Mucosa of gallbladder (tissue), 1 donor: ENCODE measurements at places on chromosomes 2 and 18.

- no peak for DNase-seq
Observed at GRCh38 chr18:33700513-33700976, 122.5 kb downstream of the ASXL3 start.

DNA sequence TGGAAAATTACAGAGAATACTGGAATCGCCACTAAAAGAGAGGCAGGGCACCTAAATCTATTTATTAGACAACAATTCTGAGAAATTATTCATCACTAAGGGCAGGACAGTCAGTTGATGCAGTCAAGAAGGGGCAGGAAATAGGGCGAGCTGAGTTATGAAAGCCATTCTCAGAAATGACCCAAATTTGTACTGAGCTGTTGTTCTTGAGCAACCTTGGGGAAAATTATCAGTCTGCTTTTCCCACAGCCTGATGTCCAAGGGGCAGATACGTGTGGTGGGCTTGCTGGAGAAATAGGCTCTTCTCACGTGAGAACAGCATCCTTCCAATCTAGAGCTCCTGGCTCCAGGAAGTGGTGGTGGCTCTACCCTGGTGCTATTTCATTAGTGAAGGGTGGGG lies 38.6 kb downstream of the STON1 start:
- no peak for DNase-seq

DNA sequence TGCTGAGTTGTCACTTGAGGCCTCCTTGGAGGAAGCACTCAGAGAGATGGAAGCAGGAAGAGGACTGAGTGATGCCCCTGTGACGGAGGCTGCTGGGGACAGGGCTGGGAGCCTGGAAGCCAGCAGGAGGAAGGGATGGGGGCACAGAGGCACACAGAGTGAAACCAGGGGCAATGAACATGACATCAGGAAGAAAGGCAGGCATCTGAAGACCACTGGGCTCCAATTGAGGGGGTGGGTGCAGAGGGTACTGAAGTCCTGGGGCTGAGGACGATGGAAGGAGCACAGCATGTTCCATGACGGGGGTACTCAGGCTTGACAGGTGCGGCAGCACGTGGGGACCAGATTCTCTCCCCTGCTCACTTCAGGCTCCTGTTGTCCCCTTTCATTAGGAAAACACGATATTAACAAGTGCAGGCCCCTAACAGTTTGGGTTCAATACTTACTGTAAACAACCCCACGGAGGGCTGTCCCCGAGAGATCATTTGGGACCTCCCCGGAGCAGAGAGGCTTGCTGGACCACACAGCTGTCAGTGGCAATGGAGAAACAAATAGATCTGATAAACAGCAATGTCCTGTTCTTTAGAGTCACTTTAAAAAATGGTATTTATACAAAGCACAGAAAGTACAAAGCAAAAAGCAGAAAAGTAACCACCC lies 8.7 kb downstream of the INPP5D start:
- DNase-seq, result no peak

DNA sequence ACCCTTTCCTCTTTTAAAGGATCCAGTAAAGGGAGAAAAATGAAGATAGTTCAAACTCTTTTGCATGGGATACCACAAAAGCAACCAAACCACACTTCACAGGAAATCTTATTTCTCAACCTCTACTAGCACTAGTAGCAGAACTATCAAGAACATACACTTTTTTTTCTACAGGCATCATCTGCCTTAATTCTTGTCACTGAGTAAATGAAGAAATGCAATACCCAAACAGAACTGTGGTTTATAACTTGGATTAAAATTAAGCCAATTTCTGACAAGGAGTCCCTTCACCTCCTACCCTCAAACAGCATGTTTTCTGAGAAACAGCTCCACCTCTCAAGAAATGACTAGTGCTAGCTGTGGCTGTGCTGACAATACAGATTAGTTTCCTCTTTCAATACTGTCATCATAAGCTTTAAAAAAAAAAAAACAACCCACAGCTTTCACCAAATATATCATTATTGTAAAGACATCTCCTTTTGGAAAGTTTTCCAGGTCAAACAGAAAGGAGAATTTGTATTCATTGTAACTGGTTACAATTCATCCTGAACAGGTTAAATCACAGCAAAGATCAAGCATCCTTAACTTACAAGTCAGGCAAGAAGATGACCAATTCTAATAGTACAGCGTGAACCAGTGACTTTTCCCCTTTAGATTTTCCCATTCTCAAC lies 44.4 kb downstream of the PTPN2 start:
- DNase-seq, result no peak

GRCh38 chr2:86468162-86469033 lies 27.2 kb downstream of the KDM3A start:
- DNase-seq, result no peak

DNA sequence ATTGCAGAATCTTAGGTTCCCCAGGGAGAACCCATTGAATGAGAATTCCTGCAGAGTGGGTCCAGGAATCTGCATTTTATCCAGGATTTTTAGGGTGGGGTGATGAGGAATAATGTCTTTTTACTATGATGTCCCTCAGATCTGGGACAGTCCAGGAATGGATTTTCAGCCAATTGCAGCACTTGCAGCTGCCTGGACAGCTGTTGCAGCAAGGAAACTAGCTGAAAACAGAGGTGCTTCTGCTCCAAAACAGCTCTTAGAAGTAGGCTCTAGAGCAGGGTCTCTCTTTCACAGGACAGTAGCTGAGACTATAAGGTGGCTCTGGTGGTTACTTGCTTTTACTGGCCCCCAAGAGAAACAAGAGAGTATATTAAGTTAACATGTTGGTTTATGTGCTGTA lies 9.1 kb downstream of the GLI2 start:
- DNase-seq, result no peak

- DNase-seq, result no peak
Observed at GRCh38 chr2:215692387-215693079, 256.7 kb upstream of the FN1 start.

DNA sequence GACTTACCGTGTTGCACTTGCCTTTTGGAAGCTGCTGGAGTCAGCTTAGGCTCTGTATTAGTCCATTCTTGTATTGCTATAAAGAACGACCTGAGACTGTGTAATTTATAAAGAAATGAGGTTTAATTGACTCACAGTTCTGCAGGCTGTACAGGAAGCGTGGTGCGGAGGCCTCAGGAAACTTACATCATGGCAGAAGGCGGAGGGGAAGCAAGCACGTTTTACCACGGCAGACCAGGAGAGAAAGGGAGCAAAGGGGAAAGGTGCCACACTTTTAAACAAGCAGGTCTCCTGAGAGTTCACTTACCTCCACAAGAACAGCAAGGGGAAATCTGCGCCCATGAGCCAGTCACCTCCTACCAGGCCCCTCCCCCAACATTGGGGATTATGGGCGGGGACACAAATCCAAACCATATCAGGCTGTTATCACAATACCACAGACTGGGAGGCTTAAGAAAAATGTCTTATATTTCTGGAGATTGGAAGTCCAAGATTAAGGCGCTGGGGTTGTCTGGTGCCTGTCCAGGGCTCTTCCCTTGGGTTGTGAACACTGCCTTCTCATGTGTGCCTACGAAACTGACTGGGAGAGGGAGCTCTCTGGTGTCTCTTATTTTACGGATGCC lies 3.6 kb upstream of the D2HGDH start:
- DNase-seq, result no peak

- DNase-seq, result no peak
Observed at GRCh38 chr2:60377825-60378224, 175.6 kb downstream of the BCL11A start.

DNA sequence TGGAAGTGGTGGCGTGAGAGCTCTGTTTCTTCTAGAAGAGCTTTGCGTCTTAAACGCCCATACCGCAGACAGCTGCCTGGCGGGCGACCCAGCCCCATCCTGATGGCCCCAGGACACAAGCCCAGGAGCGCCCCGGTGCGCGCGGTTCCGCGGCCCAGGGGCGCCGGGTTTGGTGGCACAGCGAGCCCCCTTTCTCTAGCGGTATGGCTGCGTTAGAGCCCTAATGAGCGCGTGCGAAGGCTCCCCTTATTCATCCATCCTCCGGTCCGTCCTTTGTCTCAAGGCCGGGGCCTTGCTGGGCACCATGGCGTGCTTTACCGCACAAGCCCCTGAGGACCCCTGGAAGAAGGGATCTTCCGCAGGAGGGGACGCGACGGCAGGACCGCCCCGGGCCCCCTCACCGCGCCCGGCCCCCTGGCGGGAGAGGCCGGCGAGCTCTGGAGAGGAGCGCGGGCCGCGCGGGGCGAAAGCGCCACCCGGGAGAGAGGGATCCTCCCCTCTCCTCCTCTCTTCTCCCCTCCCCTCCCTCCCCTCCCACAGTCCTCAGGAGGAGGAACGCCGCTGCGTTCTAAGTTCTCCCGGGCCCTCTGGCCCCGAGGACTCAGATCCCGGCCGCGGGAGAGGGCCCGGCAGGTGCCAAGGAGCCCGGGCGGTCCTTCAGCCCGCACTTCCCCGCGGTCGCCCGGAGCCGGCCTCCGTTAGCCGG lies 626 bp upstream of the SLC1A4 start:
- peak; percentile 69 for DNase-seq

- no peak for DNase-seq
Observed at GRCh38 chr2:11766016-11766415, 19.6 kb downstream of the LPIN1 start.

DNA sequence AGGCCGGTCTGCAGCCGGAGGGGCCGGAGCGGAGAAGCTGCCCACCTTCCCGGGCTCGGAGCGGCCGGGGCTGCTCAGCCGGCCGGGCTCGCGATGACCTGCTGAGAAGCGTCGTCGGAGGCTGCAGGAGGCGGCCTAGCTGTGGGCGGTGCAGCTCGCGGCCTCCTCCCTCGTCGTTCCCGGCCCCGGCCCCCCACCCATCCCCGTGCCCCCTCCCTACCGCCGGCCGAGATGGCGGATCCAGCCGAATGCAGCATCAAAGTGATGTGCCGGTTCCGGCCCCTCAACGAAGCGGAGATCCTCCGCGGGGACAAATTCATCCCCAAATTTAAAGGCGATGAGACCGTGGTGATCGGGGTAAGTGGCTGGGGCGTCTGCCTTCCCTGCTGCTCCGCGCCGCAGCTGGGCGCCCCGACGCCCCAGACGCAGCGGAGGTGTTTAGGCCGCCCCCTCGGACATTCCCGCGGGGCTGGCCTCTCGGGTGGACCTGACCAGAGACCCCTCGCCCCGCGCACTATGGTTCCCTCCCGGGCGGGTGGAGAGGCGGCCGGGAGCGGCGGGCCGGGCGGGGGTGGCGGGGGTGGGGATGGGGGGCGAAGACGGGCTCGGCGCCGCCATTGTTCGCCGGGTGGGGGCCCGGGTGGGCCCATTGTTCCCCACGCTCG lies 492 bp downstream of the KIF5C start:
- no peak for DNase-seq

DNA sequence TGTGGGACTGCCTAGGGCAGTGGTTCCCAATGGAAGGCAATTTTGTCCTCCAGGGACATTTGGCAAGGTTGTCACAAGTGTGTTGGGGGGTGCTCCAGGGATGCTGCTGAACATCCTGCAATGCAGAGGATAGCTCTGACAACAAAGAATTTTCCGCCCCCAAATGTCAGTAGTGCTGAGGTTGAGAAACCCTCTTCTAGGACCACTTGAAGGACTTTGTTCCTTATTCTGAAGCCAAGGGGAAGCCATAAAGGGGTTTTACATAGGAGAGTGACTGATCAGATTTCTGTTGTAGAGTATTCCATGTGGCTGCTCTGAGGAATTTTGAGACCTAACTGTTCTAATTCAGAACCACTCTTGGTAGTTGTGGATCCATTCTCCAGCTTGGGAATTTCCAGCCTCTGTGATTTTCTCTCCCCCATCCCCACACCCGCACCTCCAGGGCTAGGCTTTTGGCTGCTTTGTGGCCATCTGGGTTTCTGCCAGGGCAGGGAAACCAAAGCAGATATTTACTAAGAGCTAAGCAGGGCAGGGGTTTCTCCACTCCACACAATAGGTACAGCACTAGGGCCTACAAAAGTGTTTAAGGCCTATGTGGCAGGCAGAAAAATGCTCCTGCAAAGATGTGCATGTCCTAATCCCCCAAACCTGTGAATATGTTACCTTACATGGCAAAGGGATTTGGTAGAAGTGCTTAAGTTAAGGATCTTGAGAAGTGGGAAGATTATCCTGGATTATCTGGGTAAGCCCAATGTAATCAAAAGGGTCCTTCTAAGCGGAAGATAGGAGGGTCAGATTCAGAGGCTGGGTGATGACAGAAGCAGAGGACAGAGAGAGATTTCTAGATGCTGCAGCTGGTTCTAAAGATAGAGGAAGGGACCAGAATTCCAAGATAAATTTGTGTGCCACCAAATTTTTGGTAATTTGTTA lies 135.4 kb downstream of the TMEM17 start:
- no peak for DNase-seq

GRCh38 chr2:97966545-97967215 lies 29.1 kb downstream of the TMEM131 start:
- no peak for DNase-seq

- DNase-seq, result no peak
Observed at GRCh38 chr18:70172225-70172624, 33.3 kb downstream of the RTTN start.

DNA sequence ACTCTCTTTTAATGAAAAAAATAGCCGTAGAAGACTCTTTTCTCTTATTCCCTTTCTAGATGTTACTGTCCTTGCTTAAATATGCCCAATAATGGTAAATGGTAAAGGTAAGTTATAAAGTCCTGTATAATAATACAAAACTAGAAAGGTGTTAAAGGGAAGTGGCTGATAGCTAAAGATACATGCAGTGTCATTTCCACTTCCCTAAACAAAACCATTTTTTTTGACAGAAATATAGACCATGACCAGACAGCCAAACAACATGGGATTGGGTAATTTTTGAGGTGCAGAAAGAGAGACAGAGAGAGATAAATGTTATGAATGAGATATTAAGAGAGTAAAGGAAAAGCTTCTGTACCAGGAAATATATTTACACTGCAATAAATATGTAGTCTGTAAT lies 731.7 kb upstream of the REG3G start:
- no peak for DNase-seq

- DNase-seq, result no peak
Observed at GRCh38 chr2:109009920-109010610, 21.0 kb upstream of the EDAR start.

- DNase-seq, result no peak
Observed at GRCh38 chr2:219213486-219214071, 5.2 kb downstream of the ABCB6 start.
